ENCODE measurements at places on chromosomes 1 and 21.
A peak's percentile ranks its signal among the peaks of the same experiment; 100 is the strongest.

DNA sequence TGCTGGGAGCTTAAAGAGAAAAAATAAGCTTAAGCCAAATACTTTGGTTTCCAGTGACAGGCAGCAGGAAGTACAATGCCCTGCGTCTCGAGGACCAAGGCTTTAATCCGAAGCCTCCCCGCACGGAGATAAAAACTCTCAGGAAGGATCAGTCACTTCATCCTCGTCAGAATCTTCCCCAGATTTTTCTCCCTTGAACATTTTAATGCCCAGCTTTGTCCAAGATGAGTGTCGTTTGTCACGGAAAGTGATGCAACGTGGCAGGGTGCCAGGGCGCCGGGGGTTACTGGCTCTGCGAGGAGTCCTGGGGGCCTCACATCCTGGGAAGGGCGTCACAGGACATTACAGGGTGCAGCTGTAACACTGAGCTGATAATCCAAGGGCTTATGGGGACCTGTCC lies 25.2 kb upstream of the PCBP3 start:
- no peak for DNase-seq

DNA sequence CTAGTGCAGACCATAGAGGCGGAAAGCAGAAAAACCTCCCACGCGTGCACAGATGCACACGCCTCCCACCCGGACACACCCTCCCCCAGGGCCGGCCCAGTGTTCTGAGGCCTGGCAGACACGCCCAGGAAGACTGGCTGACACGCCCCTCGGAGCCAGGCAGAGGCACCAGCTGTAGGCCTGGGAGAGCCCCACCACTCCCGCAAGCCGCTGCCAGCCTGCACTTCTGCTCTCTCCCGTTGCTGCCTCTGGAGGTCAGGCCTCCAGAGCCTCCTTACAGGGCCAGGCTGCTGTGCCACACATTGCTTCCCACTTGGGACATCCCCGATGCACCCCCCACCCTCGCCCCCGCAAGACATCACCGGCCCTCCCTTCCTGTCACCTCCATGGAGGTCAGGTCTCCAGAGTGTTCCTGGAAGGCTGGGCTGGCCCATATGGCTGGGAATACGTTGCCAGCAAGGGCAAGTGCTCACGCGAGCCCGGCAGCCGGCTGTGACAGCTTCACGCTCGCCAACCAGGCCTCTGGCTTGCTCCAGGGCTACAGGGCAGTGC lies 40.4 kb downstream of the CASZ1 start:
- DNase-seq: peak; percentile 32

- DNase-seq: no peak
These were observed 40.9 kb downstream of the PLA2G4A start for GRCh38 chr1:186869526-186870228.

GRCh38 chr21:16353764-16354163 lies 624.0 kb downstream of the USP25 start:
- DNase-seq: no peak

GRCh38 chr1:99279525-99279924 lies 15.2 kb downstream of the PLPPR4 start:
- no peak for DNase-seq

DNA sequence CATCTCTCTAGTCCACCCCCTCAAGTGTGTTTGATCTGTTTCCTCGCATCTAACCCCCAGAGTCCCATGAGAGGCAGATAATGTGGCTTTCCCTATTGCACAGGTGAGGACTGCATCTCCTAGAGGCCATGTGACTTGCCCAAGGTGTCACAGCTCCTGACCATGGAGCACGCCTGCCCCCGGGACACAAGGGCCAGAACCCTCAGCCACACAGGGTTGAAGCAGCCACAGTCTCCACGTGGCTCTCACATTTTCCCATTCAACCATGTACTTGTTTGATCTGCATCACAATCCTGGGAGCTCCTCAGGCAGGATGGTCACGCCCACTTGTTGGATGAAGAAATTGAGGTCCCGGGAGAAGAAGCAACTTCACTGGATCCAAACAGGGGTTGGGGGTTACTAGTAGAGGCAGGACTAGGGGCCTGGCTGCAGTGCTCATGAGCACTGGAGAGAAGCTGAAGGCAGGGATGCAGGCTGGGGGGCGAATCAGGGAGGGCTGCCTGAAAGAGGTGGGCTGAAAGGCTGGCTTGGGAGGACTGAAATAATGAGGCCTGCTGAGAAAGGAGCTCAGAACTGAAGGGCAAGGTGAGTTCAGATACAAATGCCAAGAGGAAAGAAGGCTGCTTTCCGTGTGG lies 207.9 kb downstream of the PTPRU start:
- no peak for DNase-seq

DNA sequence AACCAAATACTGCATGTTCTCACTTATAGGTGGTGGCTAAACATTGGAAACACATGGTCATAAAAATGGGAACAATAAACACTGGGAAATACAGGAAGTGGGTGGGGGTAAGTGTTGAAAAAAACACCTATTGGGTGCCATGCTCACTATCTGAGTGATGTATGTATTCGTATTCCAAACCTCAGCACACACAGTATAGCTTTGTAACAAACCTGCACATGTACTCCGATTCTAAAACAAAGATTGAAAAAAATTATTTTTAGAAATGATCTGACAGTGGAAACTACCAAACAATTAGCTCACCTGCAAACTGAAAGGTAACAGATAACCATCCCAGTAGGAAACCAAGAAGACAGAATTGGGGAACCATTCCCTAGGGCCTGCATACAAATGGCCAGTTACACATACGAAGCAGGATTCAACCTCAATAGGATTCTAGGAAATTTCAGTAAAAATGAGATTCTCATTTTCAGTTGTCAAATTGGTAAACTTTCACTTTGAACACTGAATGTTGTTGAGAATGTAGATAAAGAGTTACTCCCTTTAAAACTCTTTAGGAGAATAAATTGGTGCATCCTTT lies 88.1 kb upstream of the LRRC8D start:
- no peak for DNase-seq

- DNase-seq: no peak
These were observed 86.9 kb downstream of the ADAMTS1 start for GRCh38 chr21:26758083-26758880.

Measured in activated CD4-positive, alpha-beta T cell treated with anti-CD3 and anti-CD28 coated beads, Interleukin-2, amount 50 U/mL, for 24 hours (primary cell).